Fibroblast of skin of scalp (primary cell): ENCODE measurements at places on chromosomes 16 and 17.
A peak's percentile ranks its signal among the peaks of the same experiment; 100 is the strongest.

DNA sequence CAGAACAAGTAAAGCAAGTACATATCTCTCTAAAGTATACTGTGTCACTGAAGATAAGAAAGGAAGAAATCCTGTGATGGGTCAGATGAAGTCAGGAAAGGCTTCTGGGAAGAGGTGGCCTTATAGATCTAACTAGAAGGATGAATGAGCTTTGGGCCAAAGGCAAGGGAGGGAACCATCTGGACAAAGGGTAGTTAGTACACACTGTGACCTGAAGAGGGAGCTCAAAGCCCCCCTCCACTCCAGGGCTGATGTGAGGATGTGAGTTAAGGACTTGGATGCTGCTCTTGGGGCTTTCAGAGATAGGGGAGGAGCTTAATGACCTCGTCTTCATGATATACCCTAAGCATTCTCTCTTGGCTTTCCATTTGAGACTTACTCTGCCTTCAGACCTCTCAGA lies 185.3 kb upstream of the CACNG3 start:
- DNase-seq: peak; percentile 7

GRCh38 chr16:81531419-81531821 lies 86.8 kb downstream of the CMIP start:
- DNase-seq: no peak

- no peak for DNase-seq
Observed at GRCh38 chr16:11347831-11348230, 2.6 kb downstream of the RMI2 start.

DNA sequence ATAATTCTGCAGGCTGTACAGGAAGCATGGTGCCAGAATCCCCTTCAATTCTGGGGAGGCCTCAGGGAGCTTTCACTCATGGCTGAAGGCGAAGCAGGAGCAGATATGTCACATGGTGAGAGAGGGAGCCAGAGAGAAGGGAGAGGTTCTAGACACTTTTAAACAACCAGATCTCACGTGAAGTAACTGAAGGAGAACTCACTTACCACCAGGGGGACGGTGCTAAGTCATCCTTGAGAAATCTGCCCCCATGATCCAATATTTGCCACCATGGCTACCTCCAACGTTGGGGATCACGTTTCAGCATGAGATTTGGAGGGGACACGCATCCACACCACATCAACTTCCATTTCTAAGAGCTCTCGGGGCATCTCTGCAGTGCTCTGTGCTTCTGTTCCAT lies 37.4 kb upstream of the GNA13 start:
- DNase-seq: no peak

- no peak for DNase-seq
Observed at GRCh38 chr16:11234884-11235702, 20.9 kb downstream of the SOCS1 start.

- no peak for DNase-seq
Observed at GRCh38 chr16:75152635-75153034, 4.3 kb downstream of the ZFP1 start.

DNA sequence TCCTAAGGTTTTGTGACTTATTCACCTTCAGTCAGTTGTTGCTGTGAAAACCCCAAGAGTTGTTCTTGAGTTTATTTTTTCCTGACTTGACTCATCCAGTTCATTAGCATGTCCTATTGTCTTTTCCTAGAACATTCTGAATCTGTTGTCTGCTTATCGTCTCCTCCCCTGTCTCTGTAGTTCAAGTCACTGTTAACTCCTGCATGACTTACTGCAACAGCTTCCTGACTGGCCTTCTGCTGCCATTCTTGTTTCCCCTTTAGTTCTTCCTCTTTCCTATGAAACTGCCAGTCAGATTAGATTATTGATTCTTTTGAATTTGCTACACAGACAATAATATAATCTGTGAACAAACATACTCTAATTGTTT lies 161.5 kb downstream of the FTO start:
- no peak for DNase-seq

DNA sequence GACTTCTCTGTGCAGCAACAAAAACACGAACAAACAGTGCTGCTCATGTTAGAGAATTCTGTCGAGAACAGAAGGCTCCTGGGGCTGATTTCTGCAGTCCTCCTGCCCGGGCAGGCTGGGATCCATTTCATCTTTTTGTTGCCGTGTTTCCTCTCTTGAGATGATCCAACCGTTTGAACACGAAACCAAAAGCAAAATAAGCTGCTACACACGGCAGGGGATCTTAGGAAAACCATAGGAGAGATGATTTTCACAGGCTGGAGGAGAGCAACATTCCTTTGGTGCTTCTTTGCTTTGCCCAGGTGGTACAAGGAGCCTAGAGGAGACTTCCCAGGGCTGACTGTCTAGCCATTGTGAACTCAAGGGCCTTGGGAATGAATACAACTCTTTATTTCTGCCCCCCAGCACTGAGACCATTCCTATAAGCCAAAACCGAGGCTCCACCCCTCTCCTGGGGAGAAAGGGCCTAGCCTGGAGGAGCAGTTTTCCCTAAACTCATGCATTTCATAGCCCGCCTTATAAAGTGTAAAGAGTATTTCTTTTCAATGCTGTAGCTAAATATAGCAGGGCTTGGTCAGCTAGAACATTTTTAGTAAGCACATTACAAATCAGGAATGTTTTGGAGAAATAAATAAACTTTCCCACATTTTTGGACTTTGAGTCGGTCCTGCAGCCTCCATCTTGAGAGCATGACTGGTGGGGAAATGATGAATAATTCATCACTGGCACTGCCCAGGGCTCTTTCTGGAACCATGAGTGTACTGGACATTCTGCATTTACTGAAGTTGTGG lies 7.7 kb downstream of the FOXL1 start:
- DNase-seq: peak; percentile 93

- DNase-seq: no peak
Observed at GRCh38 chr16:23296994-23297393, 5.1 kb upstream of the SCNN1B start.

DNA sequence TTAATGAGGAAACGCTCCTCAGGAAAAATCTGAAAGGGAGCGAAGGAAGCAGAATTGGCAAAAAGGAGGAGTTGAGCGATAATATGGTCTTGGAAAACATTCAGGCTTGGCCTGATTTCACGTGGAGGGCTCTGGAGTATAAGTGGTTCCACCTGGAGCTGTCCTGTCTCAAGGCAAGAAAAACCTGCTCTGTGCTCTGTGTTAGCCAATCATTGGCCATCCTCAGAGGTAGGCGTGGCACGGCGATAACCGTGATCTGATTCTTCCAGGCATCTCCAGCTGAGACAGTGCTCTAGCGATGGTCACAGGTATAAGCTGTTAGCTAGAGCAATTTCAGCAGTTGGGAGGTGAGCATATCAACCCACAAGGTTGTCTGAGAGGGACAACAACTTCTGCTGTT lies 450.5 kb upstream of the MAF start:
- DNase-seq: no peak

DNA sequence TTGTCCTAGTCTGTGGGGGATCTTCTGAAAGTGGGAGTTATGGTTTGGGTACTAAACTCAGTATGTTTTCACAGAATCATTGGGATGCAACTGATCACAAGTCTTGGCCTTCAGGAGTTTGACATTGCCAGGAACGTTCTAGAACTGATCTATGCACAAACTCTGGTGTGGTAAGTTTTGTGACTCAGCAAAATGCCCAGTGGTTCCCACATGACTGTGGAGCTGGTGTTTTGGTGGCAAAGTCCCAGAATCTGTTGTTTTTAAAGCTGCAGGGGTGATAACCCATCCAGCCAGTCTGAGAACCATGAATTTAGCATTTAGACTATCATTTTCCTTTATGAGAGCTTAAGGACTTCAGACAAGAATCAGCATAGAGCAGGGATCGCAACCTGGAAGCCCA lies 40.6 kb downstream of the GDE1 start:
- DNase-seq: no peak

GRCh38 chr17:74971842-74972106 lies 785 bp downstream of the HID1 start:
- no peak for DNase-seq

DNA sequence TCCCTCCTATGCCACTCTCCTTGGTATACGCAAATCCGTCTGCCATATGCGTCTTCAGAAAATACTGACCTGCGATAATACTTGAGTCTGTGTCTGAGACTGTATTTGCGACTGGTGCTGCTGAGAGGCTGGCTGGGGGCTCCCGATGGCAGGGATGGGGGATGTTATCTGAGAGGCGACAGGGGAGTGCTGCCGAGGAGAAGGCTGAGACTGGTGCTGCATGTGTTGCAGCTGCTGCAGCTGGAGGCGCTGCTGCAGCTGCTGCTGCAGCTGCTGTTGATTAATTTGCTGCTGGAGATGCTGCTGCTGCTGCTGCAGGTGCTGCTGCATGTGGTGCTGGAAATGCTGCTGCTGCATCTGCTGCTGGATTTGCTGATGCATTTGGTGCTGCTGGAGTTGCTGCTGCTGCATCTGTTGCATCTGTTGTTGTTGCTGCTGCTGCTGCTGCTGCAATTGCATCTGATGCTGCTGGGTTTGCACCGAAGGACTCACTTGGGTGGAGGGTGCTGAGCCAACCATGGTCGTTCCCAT lies 107.7 kb downstream of the TOX3 start:
- no peak for DNase-seq

DNA sequence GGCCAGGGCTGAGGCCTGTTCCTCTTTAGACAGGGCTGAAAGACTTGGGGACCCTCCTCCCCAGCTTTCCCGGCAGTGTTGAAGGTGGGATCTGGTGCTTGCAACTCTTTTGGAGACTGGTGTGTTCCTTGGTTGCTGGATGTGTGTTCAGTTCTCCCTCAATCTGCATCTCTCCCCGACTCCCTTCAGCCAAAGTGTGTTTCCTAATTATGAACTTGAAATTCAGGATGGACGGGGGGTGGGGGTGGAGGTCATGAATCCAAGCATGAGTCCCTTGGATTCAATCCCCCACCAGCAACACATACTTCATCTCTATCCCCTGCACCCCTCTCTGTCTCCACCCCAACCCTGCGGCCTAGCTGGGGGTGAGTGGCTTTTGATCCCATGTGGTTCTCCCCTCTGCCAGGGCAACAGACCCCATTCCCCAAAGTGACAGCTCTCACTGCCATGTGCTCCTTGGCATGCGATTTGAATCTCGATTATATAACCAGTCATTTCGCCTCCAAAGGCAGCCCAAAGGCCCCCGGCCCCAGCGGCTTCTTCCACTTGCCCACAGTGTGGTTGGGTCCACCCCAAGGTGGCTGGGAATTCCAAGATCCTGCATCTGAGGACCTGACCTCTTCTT lies 1.3 kb downstream of the ARHGAP23 start:
- DNase-seq: no peak

DNA sequence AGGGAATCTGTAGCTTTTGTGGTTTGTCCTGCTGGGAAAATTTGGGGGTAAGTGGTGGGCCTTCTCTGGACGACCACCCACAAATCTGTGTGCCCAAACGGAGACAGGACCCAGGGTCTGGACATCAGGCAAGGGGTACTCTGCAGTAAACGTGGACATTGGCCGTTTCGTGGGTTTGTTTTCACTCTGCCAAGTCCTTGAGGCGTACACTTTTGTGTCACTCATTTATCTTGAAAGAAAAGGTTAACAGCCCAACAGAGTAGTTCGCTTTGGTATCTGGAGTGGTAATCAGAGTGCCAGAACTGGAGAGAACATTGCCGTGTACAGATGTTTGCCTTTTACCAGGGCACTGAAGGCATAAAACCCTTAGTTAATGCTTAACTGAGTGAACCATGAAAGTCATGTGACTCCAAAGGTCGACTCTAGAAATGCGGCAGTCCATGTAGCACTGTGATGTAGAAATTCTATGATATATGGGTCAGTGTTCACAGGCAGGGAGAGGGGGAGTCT lies 15.4 kb downstream of the NAA60 start:
- DNase-seq: no peak

GRCh38 chr16:149024-149660 lies 3.3 kb upstream of the HBZ start:
- DNase-seq: peak; percentile 63

- no peak for DNase-seq
Observed at GRCh38 chr17:68518063-68518815, 6.0 kb downstream of the PRKAR1A start.

DNA sequence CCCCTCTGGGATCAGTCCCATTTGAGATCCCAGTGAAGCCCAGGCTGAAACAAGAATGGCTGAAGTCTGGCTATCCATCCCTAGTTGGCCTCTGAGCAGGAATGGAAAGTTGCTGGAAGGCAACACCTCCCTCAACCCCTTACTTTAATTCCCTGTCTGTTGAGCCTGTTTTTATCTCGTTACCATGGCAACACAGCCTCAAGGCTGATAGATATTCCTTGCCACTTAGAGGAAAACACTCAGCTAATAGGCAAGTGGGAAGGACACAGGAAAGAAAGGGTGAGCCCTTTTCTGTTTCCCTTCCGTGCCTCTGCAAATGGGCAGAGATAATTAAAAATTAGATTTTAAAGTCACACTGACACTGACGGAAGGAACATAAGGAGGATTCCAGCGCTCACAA lies 75.5 kb upstream of the CLEC3A start:
- no peak for DNase-seq

- no peak for DNase-seq
Observed at GRCh38 chr17:10318535-10318934, 54.3 kb downstream of the MYH13 start.

DNA sequence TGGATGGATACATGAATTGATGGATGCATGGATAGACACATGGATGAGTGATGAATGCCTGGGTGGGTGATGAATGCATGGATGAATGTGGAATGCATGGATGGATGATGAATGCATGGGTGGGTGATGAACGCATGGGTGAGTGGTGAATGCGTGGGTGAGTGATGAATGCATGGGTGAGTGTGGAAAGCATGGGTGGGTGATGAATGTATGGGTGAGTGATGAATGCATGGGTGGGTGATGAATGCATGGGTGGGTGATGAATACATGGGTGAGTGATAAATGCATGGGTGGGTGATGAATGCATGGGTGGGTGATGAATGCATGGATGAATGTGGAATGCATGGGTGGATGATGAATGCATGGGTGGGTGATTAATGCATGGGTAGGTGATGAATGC lies 83.9 kb upstream of the HSBP1 start:
- no peak for DNase-seq

DNA sequence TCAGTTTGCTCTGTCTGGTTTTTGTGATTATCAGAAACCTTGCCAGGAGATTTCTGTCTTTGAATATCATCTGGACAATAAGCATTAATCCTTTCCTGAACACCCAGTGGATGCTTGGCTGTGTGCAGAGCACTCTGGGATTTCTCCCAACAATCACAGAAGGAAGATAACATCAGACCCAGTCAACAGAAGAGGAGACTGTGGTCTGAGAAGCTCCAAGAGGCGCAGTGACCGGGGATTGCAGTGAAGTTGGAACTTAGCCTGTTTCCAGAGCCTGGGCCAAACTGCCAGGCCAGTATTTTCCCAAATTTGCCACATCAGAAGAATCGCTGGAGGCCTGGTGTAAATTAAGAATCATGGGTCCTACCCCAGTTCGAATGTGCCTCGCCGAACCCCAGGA lies 264.7 kb downstream of the C16orf95 start:
- peak; percentile 31 for DNase-seq

- DNase-seq: no peak
Observed at GRCh38 chr17:8025176-8025911, 13.5 kb upstream of the ALOX15B start.

GRCh38 chr17:41785091-41785858 lies 1.2 kb downstream of the JUP start:
- DNase-seq: no peak

DNA sequence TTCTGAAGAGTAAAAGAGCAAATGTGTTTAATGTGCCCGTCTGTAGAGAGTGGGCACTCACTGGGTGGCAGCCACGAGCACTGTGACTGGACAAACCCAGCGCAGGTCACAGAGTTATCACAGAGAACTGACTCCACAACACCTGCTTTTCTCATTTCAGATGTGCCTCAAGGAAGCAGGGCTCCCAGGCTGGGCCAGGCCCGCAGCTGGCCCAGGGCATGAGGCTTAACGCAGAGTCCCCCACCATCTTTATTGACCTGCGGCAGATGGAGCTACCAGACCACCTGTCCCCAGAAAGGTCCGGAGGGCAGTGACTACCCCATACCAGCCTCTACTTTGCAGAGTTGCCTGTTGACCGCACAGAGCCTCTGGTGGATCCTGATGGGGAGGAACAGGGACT lies 11.9 kb downstream of the DNAAF8 start:
- no peak for DNase-seq
